Upper lobe of right lung (tissue), 1 donor: ENCODE measurements at places on chromosomes 3 and 15.

- no peak for DNase-seq
These were observed 175.6 kb downstream of the IL5RA start for GRCh38 chr3:2934541-2934940.

DNA sequence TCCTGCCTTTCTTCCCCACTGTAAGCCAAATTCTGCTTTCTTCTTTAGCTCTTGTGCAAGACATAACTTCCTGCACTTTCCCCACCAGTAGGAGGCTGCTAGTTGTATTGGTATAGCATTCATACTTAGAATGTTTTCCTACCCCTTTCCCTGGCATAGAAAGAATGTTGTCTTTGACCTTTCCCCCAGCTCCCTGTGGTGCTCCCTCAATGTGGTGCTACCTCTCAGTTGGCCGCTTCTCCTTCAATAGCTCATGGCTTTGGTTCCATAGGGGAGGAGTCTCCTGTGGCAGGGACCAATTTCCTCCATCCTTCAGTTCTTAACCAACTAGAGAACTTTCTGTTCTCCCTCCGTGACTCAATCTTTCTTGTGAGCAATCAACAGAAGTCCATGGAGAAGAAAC, 67.5 kb upstream of the AKAP13 start:
- no peak for DNase-seq

GRCh38 chr15:42152921-42153698, 3.3 kb downstream of the PLA2G4F start:
- DNase-seq: peak; percentile 62

- no peak for DNase-seq
These were observed 8.6 kb upstream of the CSK start for GRCh38 chr15:74773329-74773728.

- DNase-seq: no peak
These were observed 14.2 kb downstream of the CIB1 start for GRCh38 chr15:90219421-90220141.

- DNase-seq: peak; percentile 82
These were observed 33.8 kb downstream of the MRAS start for GRCh38 chr3:138381950-138382715.

GRCh38 chr15:56693761-56694160, 39.5 kb downstream of the ZNF280D start:
- no peak for DNase-seq

DNA sequence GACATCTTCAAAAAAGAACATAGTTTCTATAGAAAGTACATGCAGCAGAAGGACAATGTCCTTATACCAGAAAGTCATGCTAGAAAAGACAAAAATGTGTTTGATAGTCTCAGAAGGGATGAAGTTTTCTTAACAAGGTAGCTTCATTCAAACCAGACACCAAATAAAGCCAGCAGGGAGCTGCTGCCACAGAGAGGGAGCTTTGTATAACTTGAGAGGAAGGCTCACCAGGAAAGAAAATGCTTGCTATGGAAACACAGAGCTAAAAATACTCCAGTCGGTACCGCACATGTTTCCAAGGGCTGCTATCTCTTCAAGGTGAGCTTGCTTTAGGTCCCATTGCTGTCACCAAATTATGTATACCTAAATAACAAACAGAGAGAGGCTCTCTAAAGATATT, 1074.8 kb upstream of the ALCAM start:
- DNase-seq: no peak

- DNase-seq: no peak
These were observed 547.6 kb downstream of the NLGN1 start for GRCh38 chr3:173945170-173945569.

- DNase-seq: no peak
These were observed 271.9 kb downstream of the FEZF2 start for GRCh38 chr3:62101488-62101887.

- no peak for DNase-seq
These were observed 764.5 kb downstream of the TUSC7 start for GRCh38 chr3:117473981-117474538.

DNA sequence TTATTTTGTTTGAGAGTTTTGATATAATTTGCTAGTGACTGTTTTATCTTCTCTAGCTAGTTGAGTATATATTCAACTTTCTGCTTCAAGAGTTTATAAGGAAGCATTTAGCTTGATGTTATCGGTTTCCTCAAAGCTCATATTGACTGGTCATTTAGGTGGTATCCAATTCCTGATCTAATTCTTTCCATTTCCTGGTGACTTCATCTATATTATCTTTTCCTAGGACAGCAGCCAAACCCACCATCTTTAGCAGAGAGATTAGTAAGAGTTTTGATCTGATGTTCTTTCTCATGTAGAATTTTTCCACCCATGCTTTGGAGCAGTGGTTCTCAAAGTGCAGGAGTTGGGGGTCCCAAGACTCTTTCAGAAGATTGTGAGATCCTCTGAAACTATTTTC, 148.6 kb upstream of the STT3B start:
- no peak for DNase-seq

GRCh38 chr15:53644660-53645059, 114.8 kb downstream of the WDR72 start:
- no peak for DNase-seq

DNA sequence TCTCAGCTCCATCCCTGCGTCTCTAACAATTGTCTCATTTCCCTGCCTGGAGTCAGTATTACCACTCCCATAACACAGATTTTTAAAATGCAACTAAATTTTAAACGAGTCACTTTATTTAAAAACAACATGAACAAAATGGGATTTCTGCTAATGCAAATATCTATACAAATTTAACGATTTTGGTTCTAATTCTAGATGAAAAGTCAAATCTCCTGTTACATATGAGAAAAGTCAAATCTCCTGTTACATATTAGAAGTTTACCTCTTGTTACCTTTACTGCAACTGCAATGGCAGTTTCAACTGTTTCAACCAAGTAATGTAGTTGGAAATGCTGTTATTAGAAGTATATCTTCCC, 578 bp upstream of the RPL39L start:
- DNase-seq: no peak

- DNase-seq: peak; percentile 77
These were observed 2.1 kb downstream of the TLE3 start for GRCh38 chr15:70095408-70096214.

GRCh38 chr15:62873203-62873602, 169.3 kb upstream of the TPM1 start:
- no peak for DNase-seq

GRCh38 chr3:17672506-17672905, 69.9 kb downstream of the TBC1D5 start:
- no peak for DNase-seq

DNA sequence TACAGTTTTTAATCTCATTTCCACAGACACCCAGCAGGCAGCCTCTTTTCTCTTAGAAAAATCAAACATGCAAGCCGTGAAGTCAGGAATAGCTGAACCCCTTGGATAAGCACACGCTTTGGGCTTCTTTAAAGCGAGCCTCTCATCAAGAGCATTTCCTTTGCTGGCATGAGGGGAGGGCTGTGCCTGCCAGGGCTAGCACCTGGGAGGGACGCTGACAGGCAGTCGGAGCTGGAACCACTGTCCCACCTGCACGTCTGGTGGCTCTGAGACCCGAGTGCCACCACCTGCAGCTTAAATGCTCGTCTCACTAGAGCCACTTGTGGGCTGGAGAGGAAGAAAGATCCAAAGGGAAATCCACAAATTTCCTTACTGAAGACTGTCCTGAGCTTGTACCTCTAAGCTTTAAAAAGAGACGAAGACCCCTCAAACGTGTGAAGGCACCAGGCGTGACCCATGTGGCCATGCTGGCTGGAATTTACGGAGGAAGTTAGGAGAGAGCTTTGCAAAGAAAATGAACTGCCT, 9.4 kb downstream of the MAP6D1 start:
- no peak for DNase-seq

GRCh38 chr15:87224404-87224803, 1032.1 kb downstream of the NTRK3 start:
- DNase-seq: no peak

GRCh38 chr3:152346058-152346457, 77.3 kb downstream of the MBNL1 start:
- DNase-seq: no peak

DNA sequence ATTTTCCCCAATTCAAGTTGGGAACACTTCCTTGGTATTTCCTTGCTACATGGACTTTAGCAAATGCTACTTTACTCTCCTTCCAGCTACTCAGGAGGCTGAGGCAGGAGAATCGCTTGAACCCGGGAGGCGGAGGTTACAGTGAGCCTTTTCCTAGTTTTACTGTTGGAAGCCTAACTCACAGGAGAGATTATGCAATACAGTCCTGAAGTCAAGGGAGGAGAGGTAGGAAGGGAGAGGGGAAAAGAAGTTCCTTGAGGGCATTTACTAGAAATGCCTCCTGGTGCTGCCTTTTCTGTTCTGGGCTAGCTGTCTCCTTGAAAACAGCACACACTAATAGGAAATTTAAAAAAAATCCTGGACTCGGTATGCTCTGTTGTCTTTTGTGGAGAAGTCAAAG, 6.2 kb downstream of the HHLA2 start:
- no peak for DNase-seq

GRCh38 chr3:34264337-34265041, 466.1 kb downstream of the PDCD6IP start:
- no peak for DNase-seq
